ENCODE measurements at places on chromosomes 4 and X.

DNA sequence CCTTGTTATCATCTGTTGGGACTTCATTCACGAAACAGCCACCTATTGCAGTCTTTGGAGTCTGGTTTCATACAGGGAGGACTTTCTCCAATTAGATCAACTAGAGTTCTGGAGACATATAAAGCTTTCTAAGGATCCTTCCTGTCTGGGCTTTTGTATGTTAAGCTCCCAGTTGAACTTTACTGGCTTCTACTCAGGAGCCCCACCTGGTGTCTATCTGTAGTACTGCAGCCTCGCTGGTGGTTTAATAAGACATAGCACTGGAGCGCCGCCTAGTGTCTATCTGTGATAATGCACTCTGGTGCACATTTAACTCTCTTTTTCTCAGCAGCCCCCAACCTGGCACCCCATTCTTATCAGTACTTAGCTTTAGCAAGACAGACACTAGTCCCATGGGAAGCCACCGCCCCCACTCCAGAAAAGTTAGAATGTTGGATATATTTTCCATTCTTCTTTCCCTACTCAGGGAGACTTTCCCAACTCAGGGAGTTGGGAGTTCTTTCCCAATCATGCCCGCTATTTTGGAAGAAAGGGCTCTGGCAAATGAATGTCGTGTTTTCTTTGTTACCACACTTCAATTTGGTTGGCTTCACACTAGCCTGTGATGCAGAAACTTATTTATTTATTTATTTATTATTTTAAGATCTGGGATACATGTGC lies 36.9 kb upstream of the SYTL4 start:
- peak; percentile 33 for DNase-seq

GRCh38 chr4:101102114-101102742 lies 245.1 kb downstream of the PPP3CA start:
- DNase-seq, result no peak

GRCh38 chrX:36974911-36975310 lies 33.3 kb upstream of the FAM47C start:
- no peak for DNase-seq

DNA sequence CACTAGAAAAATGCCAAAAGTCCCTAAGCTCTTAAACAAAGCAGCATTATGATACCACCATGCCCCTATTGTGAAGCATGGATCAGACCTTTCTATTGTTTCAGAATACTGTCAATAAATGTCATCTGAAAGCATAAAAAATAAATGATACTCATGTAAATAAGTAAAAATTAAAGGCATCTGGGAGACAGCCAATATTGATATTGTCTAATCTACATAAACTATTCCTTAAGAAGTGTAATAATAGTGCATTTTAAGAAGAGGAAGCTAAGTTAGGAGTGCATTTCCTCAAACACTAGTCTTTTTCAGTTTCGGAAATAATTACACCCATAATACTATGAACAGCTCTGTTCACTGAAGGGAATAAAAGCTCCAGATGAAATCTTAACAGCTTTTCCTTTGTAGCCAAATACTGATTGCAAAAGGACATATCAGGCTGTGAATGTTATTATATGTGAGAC lies 181.6 kb downstream of the SPOCK3 start:
- no peak for DNase-seq

- DNase-seq, result peak; percentile 69
Measured at GRCh38 chr4:140242357-140243277, 88.6 kb upstream of the MAML3 start.

DNA sequence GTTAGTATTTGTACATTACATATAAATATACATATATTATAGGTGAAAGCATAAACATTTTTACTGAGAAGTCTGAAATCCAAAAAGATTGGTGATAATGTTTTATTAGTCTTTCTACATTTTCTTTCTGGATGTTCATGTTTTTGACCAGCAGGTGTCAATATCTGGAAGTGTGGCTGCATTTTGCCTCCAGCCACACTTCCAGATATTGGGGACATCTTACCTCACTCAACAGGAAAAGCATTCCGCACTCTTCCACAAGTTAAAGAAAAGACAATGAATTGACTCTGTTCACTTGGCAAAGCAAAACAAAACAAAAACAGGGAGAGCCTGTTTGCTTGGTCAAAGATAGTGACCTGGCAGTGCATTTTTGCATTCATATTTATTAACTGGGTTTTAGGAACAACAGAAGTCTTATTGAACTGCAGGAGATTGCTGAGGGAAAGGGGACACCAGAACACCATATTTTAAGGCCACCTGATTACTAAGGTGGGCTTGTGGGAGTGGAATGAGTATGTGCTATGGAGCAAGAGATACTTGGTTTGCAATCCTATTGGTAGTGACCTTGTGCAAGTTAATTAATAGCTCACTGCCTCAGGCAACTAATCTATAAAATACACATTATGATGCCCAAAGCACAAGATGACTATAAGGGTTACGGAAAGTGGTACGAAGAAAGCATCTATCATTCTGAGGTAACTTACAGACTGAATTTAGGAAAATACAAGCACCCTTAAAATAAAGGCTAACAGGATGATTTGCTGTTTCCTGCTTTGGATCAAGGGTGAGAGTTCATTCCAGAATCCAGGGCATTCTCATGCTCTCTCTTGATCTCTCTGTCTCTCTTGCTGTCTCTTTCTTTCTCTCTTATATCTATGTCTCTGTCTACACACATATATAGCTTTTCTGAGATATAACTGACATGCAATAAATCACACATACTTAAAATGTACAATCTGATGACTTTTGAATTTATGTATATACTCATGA lies 389.9 kb upstream of the EMCN start:
- DNase-seq, result no peak

GRCh38 chr4:122224348-122224747 lies 72.2 kb downstream of the BLTP1 start:
- DNase-seq, result no peak

- no peak for DNase-seq
Measured at GRCh38 chr4:15809466-15809865, 31.3 kb downstream of the CD38 start.

- DNase-seq, result no peak
Measured at GRCh38 chr4:128247906-128248305, 39.7 kb downstream of the PGRMC2 start.

- DNase-seq, result no peak
Measured at GRCh38 chr4:165177725-165178666, 29.4 kb upstream of the KLHL2 start.

DNA sequence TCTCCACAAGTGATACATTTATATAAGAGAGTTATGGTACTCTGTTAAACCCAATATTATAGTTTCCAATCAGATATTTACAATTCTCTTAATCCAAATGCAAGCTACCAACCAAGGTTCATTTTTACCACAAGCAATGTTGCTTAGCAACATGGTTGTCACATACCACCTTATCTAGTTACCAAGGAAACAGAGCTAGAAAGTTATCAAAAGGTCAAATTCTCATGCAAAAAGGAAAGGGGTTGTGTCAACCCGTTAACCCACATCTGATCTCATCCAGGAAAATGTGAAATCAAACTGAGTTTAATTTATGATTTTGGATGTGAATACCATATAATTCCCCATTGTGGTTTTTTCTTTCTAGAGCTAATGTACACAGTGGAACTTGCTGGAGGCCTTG lies 274.1 kb upstream of the MAGEB2 start:
- no peak for DNase-seq
